ENCODE measurements at places on chromosomes 12 and 14.
A peak's percentile ranks its signal among the peaks of the same experiment; 100 is the strongest.

DNA sequence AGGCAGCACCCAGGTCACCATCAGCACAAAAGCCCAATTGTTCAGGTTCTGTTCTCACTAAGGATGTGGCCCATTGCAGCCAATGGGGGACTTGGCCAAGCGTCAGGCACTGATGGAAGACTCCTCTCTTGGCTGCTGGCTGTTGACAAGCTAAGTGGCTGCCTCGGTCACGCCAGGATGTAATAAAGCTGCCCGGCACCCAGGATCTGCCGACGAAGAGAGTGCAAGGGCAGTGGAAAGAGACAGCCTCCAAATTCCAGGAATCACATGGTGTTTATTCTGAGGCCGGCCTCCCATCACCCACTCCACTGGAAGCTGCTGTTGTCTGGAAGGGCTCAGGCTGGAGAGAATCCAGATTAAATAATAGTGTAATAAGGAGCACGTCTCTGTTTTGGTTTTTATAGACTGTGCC, 451.8 kb upstream of the TBX3 start:
- no peak for DNase-seq

- DNase-seq: no peak
These were observed 2.0 kb upstream of the SIX1 start for GRCh38 chr14:60651086-60651795.

GRCh38 chr14:87952307-87953094, 40.5 kb downstream of the GALC start:
- DNase-seq: no peak

GRCh38 chr12:1161197-1161596, 170.2 kb downstream of the ERC1 start:
- no peak for DNase-seq

GRCh38 chr14:74377976-74378690, 29.9 kb downstream of the VRTN start:
- DNase-seq: no peak

- no peak for DNase-seq
These were observed 32.7 kb upstream of the YARS2 start for GRCh38 chr12:32788405-32788804.

- no peak for DNase-seq
These were observed 77.2 kb downstream of the NTF3 start for GRCh38 chr12:5509102-5509501.

- no peak for DNase-seq
These were observed 4.1 kb downstream of the CLEC2B start for GRCh38 chr12:9864913-9865675.

DNA sequence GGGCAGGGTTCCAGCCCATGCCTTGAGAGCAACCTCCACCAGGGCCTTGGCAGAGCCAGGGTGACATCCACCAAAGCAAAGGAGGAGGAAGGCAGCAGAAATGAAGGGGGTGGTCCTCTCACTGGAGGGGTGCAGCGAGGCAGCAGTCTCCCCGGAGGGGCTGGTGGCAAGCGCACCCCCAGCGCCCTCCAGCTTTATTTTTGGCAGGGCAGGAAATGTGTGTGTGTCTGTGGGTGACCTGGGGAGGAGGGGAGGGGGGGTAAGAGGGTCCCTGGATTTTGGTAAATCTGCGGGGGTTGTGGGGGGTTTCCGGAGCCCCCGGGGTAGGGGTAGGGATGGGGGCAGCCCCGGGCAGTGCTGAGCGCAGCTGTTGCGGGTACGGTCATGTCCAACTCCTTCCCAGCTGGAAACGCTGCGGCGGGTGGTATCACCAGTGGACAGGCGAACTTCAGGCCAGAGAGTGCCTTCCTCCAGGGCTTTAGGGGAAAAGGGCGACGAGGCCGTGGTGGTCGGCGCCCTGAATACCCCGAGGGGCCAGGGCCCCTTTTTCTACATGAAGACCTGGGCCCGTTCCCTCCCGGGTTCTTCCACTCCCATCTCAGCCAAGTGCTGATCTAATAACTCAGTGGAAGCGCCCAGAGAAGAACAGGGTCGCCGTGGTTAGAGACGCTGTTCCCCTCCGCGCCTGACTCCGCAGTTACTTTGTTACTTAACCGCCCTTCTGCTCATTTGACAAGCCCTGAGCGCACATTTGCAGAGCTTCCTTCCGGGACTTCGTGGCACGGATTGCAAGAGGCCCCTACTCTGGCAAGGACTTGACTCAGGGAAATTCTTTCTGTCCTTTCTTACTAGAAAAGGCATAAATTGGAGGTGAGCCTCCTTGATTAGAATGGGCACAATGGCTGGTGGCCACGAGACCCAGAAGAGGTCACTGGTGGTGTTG, 55.2 kb downstream of the FOS start:
- DNase-seq: peak; percentile 12

DNA sequence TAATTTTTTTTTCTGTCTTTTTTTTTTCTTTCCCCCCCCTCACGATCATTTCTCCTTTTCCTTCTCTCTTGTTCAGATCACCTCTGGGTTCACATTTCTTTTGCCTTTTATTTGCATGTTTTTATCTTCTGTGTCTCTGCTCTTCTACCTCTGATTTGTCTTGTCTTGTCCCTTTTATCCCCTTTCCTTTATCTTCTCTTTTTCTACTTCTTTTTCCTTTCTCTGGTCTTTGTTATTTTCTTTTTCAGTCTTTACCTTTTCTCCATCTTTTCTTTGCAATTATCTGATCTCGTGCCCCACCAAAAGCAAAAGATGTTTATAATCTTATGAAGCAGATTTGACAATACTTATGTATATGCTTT, 77.8 kb upstream of the RAP1B start:
- DNase-seq: no peak

DNA sequence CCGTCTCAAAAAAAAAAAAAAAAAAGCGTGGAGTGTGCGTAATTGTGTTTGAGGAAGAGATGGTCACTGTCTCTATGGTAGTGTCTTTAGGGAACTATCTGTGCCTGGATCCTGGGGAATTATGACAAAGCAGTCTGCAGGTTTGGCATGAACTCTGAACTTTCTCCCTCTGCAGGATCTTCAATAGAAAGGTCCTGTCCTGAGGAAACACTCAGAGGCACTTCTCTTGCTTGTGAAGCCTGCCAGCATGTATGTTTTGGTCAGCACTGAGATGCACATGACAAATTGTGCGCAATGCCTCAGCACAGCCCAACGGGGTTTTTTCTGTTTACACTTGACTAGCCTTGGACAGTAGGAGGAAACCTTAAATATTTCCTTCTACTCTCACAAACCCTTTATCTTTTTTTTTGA, 46.6 kb downstream of the ATF7 start:
- no peak for DNase-seq

GRCh38 chr12:67355428-67356379, 86.5 kb downstream of the CAND1 start:
- DNase-seq: no peak
